ENCODE measurements at places on chromosomes 13 and 19.

DNA sequence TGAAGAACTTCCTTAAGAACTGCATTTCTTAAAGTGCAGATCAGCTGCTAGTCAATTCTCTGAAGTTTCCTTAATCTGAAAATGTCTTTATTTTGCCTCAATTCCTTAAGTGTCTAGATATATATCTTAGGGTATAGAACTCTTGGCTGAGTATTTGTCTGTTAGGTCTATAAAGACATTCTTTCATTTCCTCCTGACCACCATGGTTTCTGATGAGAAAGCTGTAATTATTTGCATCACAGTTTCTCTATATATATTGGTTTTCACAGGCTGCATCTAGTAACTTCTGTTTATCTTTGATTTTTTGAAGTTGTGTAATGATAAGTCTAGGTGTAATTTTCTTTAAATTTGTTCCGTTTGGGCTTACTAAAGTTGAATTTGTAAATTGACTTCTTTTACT, 15.2 kb downstream of the NDFIP2 start:
- DNase-seq: no peak

DNA sequence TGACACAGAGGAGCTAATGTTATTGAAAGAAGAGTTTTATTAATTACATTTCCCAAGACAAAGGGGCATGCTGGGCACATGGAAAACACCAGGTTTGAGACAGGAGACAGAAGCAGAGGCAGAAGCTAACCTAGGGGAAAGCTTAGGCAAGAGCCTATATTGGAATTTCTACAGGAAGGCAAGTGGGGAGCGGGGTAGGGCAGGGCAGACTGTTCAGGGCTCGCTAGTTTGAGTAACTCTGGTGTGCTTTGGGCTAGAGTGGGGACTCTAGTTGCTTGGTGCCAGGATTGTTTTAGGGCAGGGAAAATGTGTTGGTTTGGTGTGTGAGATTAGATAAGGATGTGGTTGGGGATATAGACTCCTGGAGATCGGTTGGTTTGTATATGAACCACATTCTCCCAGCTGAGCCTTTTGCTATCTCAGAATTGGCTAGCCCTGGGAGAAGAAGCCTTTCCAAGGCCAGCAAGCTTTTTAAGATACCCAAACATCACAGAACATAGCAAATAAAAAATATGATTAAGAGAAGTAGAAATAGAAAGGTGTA, 8.4 kb upstream of the UFM1 start:
- DNase-seq: no peak

- DNase-seq: no peak
Observed at GRCh38 chr13:40141859-40142555, 486.5 kb downstream of the COG6 start.

- no peak for DNase-seq
Observed at GRCh38 chr13:43495732-43496131, 291.0 kb downstream of the ENOX1 start.

- DNase-seq: no peak
Observed at GRCh38 chr13:70183041-70183440, 74.8 kb upstream of the KLHL1 start.

GRCh38 chr19:30073152-30074000, 131.3 kb downstream of the URI1 start:
- DNase-seq: no peak

DNA sequence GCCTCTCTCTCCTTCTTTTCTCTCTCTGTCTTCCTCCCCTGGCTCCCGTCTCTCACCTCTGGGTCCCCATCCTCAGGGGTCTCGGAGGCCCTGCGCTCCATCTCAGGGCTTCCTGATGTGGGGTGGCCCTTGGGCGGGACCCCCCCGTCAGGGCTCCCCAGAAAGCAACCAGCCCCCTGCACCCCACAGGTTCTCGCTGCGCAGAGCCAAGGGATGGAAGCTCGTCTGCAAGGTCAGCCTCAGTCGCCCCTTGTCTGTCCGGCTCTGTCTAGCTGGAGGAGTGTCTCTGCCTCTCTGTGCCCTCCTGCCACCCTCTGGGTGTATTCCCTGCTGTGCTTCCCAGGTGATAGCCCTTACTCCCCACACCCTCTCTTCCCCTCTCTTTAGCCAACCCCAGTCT, at the start of gene SBK3:
SBK3 (minus strand) TSS at position 101 of the 400 bp plus-strand sequence; CDS start at position 101, 0 bp downstream.
- no peak for DNase-seq

GRCh38 chr13:73704587-73704986, 429.6 kb downstream of the KLF12 start:
- DNase-seq: no peak

- no peak for DNase-seq
Observed at GRCh38 chr13:111239764-111240670, 80.4 kb upstream of the TEX29 start.

All from stimulated activated CD8-positive, alpha-beta memory T cell treated with anti-CD3 and anti-CD28 coated beads, Interleukin-2, amount 100 ng/mL, for 1 hour (primary cell).